Osteoblast (primary cell): ENCODE measurements at places on chromosomes 2 and 18. TPM values are rescaled to one million over a fixed set of nuclear protein-coding genes. Genes with fewer than 3 reads are reported as not detected.
A peak's percentile ranks its signal among the peaks of the same experiment; 100 is the strongest.

GRCh38 chr2:205427112-205427511 lies 255.2 kb upstream of the NRP2 start:
- no peak for DNase-seq

GRCh38 chr2:153786016-153786415 lies 85.7 kb upstream of the GALNT13 start:
- DNase-seq = no peak

- DNase-seq = no peak
Observed at GRCh38 chr2:8885449-8886201, 48.2 kb upstream of the KIDINS220 start.

GRCh38 chr2:239393941-239394340 lies 6.9 kb downstream of the HDAC4 start:
- peak; percentile 92 for DNase-seq

DNA sequence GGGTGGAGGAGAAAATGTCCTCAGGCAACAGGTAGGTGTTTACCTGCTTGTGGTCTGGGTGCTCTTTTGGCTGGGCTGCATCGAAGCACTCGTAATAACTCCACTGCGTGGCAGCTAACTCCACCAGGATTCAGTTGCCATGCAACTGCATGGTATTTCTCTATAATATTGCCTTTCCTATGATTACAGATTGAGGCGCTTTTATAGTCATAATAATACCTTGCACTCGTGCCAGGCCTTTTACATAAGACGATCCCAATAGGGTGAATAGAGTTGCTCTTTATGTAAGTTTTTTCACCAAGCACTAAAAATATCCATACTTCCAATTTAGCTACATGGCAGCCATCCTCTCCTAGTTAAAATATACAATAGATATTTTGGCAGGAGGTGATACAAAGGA lies 19.7 kb upstream of the NYAP2 start:
- no peak for DNase-seq

GRCh38 chr2:113179446-113180045 lies 5.8 kb downstream of the PSD4 start:
- no peak for DNase-seq

GRCh38 chr2:79972661-79973060 lies 331.9 kb downstream of the LRRTM1 start:
- no peak for DNase-seq

GRCh38 chr2:180046776-180047175 lies 39.7 kb upstream of the CWC22 start:
- DNase-seq = peak; percentile 61

- DNase-seq = peak; percentile 91
Observed at GRCh38 chr2:241842620-241843211, 16.0 kb downstream of the PDCD1 start.

Gene NOL4
- total RNA-seq = not detected in 2 replicates

Gene NAT8
- not detected in 2 replicates for total RNA-seq

Gene IL36A
- not detected in 2 replicates for total RNA-seq

Gene TUBB8B
- total RNA-seq = not detected in 2 replicates

Gene CNTNAP5
- total RNA-seq = not detected in 2 replicates

Gene ASPRV1
- total RNA-seq = 0.29 and 0.72 TPM in 2 replicates
